ENCODE measurements at places on chromosomes 7 and 10.

DNA sequence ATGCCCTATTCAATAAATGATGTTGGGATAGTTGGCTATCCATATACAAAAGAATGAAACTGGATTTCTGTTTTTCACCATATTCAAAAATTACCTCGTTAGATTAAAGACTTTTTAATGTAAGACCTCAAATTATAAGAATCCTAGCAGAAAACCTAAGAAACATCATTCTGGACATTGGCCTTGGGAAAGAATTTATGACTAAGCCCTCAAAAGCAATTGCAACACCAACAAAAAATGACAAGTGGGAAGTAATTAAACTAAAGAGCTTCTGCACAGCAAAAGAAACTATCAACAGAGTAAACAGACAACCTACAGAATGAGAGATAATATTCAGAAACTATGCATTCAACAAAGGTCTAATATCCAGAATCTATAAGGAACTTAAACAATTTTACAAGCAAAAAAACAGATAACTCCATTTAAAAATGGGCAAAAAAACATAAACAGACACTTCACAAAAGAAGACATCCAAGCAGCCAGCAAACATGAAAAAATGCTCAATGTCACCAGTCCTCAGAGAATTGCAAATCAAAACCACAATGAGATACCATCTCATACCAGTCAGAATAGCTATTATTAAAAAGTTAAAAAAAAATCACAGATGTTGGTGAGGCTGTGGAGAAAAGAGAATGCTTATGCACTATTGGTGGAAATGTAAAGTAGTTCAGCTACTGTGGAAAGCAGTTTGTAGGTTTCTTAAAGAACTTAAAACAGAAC is 309.8 kb downstream of the AHR start:
- DNase-seq, result no peak

GRCh38 chr7:152411389-152411788 is 24.4 kb downstream of the KMT2C start:
- no peak for DNase-seq

GRCh38 chr10:4561296-4561695 is 264.7 kb upstream of the AKR1E2 start:
- DNase-seq, result no peak

DNA sequence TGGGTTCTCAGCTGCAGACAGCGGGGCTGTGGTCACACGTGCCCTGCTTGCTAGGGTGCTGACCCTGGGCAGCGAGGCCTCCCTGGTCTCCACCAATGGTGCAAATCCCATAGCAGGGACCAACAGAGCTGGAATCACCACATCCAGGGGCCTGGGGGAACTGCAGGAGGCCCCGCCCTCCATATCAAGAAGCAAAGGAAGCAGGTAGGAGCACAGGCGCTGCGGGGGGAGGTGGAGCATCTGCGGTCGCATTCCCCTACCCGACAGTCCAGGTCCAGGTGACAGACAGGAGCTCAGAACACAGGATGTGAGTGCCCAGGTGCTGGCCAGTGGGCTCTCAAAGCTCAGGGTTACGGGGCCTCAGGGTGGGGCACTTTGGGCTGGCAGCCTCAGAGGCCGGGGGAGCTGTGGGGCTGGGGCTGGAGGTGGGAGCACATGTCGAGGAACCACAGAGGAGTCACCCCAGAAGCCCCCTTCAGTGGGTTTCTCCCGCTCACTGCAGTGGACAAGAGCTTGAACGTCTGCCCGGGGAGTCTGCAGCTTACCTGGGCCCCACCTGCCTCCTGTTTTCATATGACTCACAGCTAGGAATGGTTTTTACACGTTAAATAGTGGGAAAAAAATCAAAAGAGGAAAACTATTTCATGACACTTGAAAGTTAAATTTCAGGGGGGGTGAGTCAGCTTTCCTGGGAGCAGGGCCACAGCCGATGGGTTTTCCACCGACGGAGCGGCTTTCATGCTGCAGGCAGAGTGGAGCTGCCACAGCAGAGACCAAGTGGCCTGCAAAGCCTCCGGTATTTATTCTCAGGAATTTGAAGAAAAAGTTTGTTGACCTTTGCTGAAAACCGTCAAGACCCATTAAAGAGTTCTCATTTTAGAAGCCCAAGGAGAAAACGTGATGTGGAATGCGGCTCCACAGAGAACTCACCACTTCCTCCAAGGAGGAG is 148.7 kb upstream of the PPP2R2D start:
- no peak for DNase-seq

GRCh38 chr7:25485026-25485425 is 256.7 kb upstream of the NPVF start:
- no peak for DNase-seq

GRCh38 chr7:92056286-92056685 is 78.0 kb downstream of the CYP51A1 start:
- no peak for DNase-seq

DNA sequence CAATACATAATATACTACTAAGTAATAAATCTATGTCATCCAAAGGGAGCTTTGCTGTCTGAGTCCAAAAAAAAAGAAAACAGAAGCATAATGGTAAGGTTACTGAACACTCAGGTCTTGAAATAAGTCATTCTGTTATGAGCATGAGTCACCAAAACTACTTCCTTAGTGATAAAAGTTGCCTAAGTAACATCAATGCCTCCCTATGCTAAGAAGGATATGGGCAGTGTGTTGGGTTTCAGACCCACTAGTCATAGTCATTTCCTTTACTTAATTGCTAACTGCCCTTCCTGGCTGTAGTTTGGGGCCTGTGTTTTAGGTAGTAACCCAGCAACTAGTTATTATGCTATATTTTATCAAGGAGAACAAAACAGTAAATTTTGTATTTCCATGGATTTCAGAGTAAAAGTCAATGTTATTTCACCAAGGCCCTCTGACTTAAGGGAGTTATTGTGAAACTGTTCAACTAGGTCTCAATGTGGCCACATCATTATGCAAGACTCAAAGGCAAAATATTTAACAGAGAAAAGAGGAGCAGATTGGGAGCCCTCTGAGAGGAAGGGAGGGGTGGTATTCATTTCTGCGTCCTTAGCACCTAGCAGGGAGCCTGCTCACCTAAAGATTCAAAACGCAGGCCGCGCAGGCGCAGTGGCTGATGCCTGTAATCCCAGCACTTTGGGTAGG is 11.7 kb upstream of the VIM start:
- DNase-seq, result peak; percentile 86

DNA sequence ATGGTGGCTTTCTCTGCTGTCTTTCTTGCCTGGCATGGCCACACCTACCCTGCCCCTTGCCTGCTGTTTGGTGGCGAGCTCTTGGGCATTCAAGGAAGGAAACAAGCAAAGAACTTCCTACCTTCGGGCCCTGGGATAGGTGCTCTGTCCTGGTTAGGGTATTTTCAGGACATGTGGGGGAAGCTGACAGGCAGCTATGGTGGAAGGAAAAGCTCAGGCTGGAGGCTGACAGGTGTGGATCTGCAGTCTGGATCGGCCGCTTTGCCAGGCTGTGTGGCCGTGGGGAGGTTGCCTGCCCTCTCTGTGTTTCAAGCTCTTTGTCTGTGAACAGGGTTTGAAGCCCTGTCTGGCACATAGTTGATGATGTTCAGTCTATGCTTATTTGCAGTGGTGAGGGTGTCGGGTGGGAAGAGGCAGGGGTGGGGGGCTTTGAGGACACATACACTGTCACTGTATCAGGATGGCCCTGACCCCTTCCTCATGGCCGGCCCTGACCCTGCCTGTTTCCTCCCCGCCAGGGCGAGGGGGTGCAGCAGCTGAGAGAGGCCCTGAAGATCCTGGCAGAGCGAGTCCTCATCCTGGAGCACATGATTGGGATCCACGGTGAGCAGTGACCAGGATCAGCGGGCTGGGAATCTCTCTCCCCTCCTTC is 73.7 kb downstream of the MYL10 start:
- DNase-seq, result no peak

DNA sequence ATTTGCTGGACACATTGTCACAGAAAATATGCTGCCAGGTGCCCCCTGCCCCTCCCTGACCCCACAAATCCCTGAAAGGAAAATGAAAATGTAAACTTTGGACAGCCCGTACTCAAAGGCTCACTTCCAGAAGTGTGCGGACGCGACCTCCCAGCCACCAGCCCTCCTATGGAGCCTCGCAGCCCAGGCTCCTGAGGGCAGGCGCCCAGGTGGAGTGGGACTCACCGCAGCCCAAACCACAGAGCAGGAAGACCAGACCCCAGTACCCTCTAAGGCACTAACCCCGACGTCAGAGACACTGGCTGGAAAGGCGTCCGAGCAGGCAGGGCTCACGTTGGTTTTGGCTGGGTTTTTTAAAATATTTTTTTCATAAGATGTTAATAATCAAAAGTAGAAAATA is 57.3 kb downstream of the CSGALNACT2 start:
- no peak for DNase-seq

- DNase-seq, result no peak
Observed at GRCh38 chr10:128894641-128895040, 572.4 kb upstream of the MGMT start.

DNA sequence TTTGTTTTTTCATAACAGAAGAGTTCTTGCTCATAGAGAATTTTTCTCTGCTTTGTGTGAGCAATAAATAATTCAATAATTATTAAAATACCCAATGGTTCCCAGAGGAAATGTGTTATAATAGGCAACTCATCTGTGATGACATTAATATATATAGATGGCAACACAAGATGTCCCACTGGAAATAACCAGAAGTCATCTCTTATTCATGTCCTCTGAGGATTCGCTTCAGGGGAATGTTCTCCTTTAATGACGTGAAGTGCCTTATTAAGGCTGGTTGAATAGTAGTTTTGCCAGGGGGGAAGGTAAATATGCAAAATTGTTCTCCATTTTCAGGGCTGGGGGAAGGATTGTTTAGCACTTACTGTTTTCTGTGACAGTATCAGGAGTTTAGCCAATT is 3.1 kb downstream of the SLC39A12 start:
- no peak for DNase-seq

DNA sequence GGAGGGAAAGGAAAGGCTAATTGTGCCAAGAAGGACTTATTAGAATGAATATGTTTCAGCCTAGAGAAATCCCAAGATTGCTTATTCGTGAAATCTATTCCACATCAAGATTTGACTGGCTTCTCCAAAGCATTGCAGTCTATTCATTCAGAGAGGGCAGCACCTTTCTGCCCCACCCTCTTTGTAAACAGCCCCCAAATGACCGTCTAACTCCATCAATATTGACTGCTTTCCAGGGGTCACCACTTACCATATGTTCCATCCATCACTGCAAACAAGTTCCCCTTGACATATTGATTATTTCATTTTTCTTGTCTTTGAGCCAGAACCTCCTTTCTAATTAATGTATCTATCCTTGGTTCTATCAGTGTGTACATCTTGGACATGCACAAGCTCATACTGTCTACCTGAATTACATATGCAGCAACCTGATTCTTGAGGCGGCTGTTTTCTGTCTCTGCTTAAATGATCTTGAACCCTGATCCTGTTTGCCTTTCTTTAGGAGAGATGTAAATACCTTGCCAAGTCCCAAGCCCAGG is 44.2 kb upstream of the PTER start:
- no peak for DNase-seq

GRCh38 chr10:15231426-15231825 is 62.9 kb upstream of the NMT2 start:
- no peak for DNase-seq

DNA sequence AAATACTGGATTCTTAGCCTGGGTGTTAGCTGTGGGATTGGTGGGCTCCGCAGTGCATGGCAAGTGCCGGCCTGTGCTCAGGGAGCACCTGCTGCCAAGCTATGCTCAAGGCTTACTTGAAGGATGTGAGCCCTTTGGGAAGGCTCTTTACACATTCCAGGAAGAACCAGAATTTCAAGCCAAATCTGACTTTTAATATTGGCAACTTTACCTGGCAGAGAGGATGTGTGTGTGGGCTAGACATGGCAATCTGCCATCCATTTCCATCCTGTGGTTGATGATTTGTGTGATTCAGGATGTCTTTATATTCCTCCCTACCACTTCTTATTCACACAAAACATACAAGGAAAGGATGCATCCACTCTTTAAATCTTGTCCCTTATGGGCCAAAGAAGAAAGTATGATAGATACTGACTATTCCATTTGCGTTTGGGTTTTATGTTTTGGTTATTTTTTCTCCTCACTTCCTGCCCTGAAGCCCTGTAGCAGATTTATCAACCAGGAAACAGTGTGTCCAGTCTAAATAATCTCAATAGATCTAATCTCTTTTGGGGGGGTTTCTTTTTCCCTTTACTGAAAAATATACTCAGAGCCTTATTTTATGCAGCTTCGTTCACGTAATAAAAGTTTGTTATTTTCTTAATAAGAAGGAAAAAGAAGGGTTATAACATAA is 247.1 kb downstream of the COBL start:
- DNase-seq, result no peak

GRCh38 chr10:92688927-92689662 is 660 bp upstream of the HHEX start:
- DNase-seq, result no peak

DNA sequence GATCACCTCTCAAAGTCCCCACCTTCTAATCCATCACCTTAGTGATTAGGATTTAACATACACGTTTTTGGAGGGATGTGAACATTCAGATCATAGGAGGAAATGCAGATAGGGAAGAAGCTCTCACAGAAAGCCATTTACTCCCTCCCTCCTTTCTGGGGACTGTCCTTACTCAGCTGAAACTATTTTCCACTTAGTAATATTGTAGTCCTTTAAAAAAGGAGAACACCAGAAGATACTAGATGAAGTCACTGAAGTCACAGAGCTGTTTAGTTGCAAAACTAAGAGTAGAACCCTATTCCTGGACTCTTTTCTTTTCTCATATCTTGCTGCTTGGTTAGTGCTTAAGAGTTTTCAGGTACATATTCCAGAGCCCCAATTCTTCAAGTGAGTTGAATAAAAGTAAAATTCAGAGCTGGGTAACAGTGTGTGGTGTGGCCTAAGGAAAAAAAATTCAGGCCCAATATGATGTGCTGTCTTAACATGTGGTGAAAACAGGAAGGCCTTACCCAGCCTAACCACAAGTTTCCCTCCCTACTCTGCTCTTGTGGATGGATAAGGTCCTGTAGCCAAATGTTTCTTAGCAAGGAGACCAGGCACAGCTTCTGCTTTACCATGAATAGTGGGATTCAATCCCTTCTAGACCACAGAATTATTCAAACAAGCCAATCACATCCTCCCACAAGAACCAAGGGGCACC is 135.7 kb downstream of the INHBA start:
- DNase-seq, result no peak

GRCh38 chr10:71964743-71965515 is 734 bp downstream of the CHST3 start:
- DNase-seq, result no peak

GRCh38 chr10:28872587-28873165 is 195.4 kb downstream of the BAMBI start:
- no peak for DNase-seq

GRCh38 chr7:727806-728460 is 852 bp upstream of the PRKAR1B start:
- DNase-seq, result no peak

GRCh38 chr10:132489704-132490534 is 47.7 kb upstream of the INPP5A start:
- DNase-seq, result no peak

- DNase-seq, result no peak
Observed at GRCh38 chr10:126045861-126046260, 149.5 kb downstream of the FANK1 start.

DNA sequence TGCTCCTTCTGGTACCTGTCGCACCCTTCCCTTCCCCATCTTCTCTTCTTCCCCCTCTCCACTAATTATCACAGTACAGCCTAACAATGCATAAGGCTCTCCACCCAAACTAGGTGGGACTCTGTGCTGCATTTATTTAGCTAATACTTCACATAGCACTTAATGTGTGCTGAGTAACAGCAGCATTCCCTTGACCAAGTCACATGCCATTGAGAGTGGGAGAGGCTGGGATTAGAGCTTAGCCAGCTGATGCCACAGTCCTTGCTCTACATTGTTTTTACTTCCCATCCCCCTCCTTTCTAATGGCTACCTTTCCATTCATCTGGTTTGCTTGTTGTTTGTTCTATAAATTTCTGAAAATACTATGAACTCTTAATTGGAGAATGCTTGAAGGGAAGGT is 426.9 kb downstream of the LRMDA start:
- no peak for DNase-seq
